ENCODE measurements at places on chromosomes 11 and 22.

DNA sequence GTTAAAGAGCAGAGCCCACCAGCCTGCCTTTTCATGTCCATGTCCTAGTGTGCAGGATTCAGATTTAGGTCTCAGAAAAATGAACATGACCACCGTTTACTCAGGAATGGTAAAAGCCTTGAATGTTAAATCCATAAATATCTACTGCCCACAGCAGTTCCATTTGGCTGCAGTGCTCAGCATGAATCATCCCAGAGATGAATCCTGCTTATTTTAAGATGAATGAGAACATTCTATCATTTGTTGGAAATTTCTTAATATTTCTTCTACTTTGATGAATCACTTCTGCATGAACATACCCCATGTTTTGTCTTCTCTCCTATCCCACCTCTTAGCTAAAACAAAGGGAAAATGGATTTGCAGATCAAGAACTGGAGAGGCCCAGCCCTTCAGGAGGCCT is 47.5 kb upstream of the AQP11 start:
- no peak for DNase-seq

DNA sequence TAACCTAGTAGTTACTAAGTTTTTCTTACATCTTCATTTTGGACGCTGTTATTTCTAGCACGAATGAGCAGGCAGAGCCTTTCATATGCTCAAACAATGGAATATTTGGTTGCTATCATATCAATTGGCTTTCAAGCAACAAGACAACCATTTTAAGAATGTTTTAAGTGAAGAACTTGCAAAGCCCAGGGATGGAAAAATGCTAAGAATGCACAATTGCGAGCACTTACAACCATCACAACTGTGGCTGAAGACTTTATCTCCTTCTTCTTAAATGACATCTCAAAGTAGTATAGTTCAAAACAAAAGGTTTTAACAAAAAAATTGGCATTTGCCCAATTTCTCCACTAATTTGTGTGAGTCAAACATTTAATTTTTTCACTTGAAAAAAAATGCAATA is 8.3 kb upstream of the MMP1 start:
- no peak for DNase-seq

- DNase-seq: no peak
Observed at GRCh38 chr11:65625628-65626342, 10.2 kb downstream of the PCNX3 start.

DNA sequence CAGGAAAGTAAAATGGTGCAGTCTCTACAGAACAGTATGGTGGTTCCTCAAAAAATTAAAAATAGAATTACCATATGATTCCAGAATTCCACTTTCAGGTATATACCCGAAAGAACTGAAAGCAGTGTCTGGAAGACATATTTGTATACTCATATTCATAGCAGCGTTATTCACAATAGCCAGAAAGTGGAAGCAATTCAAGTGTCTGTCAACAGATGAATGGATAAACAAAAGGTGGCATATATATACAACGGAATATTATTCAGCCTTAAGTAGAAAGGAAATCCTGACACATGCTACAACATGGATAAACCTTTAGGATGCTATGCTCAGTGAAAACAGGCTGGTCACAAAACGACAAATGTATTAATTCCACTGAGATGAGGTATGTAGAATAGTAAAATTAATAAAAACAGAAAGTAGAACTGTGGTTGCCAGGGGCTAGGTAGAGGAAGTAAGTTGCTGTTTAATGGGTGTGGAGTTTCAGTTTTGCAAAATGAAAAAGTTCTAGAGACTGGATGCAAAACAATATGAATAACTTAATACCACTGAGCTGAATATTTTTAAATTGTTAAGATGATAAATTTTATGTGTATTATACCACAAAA is 14.5 kb downstream of the SAA1 start:
- DNase-seq: no peak

GRCh38 chr22:37235897-37236607 is 8.0 kb downstream of the RAC2 start:
- no peak for DNase-seq

- no peak for DNase-seq
Observed at GRCh38 chr11:43984039-43984438, 41.6 kb downstream of the C11orf96 start.

GRCh38 chr11:69310934-69311766 is 17.2 kb downstream of the MYEOV start:
- no peak for DNase-seq

DNA sequence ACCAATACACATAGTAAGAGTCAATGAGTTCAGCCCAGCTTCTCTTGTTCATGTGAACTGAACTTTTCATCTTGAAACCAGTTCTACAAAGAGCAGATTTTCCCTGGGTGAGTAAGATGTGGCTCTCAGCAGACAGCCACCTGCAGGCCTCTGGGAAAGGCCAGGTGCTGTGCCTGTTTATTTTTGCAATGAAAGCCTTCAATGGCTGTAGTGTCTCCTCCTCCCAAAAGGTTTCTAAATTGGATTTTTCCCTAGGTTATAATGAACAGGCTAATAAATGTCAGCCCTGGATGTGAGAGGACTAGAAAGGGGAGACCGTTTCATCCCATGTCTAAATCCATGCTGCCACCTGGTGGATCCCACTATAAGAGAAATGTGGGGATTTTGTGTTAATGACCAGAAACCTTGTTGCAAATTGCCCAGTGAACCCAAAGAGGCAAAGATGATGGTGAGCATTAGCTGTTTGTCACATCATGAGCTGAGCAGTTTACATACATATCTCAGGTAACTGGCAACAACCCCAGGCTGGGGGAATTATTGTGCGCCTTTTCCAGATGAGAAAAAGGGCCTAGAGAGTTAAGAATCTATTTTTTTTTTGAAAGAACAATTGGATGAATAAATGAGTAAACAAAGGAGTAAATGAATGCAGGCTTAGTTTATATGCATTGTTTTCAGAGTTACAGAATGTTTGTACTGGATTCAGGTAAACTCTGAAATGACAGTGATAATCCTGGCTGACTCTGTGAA is 12.7 kb downstream of the C11orf91 start:
- no peak for DNase-seq

GRCh38 chr11:118438314-118438931 is 2.1 kb downstream of the KMT2A start:
- DNase-seq: peak; percentile 73

DNA sequence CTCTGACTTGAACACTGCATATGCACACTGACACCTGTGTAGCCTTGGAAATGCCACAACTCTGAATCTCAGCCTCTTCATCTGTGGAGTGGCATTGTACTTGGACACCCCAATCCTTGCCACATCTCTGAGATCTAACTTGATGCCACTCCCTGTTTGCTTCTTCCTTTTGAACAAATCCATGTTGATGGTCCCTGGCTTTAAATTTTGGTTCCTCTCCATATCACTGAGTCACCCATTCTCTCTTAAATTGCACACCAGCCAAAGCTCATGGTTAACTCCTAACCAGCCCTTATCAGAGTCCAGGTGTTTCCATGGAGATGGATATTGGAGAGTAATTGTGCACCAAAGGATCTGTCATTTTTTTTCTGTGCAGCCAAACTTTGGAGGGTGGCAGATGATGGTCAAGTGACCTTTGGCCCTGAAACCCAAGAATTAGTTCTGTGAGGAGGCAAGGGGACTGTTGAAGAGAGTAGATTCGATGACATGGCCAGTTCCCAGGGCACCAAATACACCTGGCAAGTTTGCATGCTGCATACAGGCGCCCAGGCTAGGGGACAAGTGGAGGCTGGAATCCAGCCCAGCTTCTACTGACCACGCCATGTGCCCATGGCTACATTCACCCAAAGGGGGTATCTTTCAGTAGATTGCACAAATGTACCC is 25.1 kb upstream of the PAMR1 start:
- no peak for DNase-seq

DNA sequence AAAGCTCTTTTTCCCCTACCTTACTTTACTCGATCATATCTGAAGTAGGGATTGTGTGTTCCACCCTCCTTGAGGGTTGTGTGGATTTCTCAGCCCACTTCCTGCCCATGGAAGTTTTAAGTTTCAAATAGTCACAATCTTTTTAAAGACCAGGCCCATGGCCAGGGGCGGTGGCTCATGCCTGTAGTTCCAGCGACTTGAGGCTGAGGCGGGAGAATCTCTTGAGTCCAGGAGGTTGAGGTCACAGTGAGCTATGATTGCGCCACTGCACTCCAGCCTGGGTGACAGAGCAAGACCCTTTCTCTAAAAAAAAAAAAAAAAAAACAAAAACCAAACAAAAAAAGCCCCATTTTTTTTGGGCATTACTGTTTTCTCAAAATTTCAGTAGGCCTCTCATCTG is 36.3 kb upstream of the LRRC10B start:
- DNase-seq: no peak

DNA sequence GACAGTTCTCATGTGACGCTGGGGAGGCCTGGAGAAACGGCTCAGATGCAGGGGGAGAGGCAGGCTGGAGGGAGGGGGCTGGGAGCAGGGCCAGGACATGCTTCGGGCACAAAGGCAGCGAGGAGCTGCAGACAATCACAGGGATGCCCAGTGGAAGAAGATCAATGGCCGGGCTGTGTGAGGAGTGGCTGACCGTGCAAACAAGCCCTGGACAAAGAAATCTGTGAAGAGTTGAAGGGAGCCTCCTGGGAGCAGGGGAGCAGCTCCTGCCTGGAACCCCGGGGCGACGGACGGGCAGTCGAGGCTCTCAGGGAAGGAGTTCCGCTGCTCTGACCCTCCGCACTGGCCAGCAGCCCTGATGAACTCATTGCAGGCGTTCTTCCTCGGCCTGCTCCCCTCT is 126.7 kb upstream of the B3GAT1 start:
- no peak for DNase-seq

- DNase-seq: no peak
Observed at GRCh38 chr11:33529461-33529860, 171.2 kb downstream of the C11orf91 start.

- DNase-seq: no peak
Observed at GRCh38 chr11:134752526-134752925, 340.5 kb upstream of the B3GAT1 start.

DNA sequence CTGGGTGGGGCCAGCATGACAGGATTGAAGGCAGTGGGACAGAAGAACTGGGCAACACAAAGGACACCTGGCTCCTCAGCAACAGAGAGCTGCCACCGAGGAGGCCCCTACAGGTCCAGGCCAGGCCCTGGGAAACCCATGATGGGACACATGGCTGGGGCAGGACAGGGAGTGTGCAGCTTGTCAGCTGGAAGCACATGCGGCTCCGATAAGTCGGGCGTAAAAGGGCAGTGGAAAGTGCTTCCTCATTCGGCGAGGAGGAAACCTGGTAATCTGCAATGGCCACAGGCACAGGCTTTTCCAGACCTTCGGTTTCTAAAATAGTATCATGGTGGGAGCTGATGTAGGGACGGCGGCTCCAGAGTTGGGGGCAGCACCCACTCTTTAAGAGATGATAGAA is 16.5 kb downstream of the GNAZ start:
- DNase-seq: no peak

DNA sequence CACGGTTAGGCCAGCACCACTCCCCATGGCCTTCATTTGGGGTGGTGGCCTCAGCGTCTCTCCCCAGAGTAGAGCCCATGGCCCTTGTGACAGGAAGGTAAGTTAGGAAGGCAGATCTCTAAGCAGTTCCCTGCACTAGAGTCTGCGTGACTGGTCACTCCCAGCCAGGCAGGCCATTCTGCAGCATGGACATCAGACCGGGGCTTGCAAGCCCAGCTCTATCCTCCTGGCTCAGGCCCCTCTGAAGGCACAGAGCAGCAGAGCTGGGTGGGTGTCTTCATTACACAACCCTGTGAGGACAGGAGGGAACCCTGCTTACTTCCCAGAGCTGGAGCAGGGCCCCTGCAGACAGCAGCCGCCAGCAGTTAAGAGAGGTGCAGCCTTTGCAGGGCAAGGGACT is 77.3 kb downstream of the PIWIL3 start:
- DNase-seq: no peak

DNA sequence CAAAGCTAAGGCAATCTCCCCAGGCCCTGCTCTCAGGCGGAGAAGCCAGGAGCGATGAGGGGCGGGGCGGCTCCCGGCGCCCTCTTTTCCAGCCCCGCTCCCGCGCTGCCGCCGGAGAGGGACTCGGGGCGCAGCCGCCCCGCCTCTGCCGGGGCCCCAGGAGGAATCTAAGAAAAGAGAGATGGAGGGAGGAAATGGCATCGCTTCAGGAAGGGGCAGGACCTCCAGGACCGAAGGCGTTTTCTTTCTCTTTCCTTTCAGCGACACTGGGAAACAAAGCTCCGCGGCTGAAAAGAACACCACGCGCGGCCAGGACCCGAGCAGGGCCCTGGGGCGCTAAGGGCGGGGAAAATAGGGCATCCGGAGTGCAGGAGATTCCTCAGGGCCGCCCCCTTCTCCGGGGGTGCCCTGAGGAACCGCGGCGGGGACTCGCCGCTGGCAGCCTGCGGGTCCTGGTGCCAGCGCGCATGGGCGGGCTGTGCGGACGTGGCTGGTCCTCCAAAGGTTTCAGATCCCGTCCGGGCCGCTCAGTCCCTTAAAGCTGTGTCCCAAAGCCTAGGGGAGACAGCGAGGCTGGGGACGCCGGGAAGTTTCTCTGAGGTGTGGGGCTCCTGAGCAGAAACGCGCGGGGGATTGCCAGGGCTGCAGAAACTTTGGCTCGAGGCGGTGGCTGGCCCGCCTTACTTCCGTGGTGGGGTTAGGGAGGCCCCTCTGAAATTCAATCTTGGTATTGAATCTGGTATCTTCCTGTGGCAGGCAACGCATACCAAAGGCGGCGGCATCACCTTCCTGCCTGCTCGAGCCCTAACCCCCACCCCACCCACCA is 2.8 kb upstream of the BSX start:
- no peak for DNase-seq

- DNase-seq: no peak
Observed at GRCh38 chr11:69664103-69664775, 10.9 kb downstream of the LTO1 start.

DNA sequence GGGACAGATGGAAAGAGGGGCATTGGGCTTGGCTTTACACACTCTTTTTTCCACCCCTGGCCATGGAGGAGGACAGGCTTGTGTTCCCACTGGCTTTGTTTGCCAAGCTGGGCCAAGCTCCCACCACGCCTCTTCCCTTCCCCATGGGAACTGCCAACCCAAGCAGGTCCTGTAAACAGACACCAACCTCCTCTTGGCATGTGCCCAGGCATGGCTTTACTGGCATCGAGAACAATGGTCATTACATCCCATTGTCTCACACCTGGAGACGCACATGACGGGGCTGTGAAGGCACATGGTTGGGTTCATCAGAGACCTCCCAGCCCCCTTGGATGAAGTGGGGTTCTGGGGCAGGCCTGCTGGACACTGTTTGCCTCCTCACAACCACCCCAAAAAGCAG is 11.7 kb downstream of the SEC14L3 start:
- DNase-seq: no peak

DNA sequence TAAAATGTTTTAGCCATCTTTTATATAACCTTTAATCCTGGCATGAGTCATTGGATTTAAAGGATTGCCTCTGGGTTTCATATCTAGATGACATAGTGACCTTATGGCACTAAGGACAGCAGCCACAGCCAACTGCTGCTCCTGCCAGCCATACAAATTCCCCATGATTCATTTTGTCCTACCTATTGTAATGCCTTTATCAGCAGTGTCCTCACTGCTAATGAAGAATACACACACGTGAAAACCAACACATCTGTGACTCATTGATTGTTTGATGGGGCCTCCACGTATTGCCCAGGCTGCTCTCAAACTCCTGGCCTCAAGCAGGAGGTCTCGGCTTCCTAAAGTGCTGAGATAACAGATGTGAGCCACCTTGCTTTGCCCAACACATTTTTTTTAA is 1.8 kb downstream of the LDHAL6A start:
- DNase-seq: no peak
